ENCODE measurements at places on chromosomes 5 and 9. TPM values are rescaled to one million over a fixed set of nuclear protein-coding genes. Genes with fewer than 3 reads are reported as not detected.

DNA sequence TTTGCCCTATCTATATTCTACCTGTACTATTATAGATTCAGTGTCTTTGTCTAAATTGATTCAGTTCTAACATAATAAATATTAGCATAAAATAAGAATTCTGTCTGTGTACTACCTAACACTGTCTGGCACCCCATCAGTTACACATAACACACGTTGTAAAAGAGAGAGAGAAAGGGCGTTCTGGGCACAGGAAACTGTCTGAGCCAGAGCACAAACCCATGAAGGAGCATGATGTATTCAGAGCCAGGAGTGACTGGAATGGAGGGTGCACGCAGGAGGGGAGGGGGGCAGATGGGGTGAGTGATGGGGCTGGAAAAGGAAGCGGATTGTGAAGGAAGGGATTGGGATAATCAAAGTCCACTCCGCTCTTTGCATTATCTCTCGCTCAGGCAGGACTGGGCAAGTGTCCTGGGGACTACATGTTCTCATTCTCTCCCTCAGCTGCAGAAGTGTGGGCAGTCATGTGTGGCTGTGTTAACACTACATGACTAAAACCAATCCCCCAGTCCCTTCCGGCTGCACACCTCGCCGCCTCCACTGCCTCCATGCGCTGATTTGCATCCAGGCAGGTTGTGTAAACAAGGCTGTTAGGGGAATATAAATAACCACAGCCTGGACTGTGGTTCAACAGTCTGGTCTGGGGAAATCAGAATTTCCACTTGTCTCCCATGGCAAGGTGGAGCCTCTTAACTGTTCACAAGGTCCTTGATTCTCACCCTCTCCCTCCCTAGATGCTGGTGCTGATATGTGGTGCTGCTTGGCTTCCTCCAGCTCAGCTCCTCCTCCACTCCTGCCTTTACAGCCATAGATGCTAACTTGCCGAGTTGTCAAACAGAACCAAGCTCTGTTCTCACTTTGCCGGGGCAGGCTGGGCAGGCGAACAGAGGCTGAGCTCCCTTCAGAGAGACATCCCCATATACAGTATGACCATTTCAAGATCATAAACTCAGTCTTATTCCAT, 367.5 kb upstream of the BRINP1 start:
- peaks cover 3% of the 10 kb centered on the region for H3K36me3 ChIP-seq
- no peak for DNase-seq
- H3K27ac ChIP-seq, result no peak overlapping the region
- H3K27me3 ChIP-seq, result no peaks in the 10 kb centered on the region
- no peaks in the 10 kb centered on the region for H3K4me1 ChIP-seq
- no peak overlapping the region for H3K4me3 ChIP-seq

DNA sequence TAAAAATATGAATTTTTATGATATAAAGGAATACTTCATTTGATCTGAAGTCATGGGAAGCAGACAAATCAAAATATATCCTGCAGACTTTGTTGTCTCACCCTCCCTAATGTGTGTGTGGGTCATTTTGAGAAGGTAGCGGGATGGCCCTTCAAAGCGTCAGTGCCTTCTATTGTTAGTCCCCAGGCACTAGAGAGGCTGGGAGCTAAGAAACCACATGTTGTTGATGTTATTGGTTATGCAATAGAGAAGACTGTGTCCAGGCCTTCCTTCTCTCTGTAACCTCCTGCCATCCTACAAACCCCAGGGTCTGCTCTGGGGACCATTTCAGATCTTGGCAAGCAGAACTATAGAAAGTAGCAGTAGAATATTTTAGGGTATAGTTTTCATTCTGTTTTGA, 94.7 kb downstream of the NLN start:
- H3K4me1 ChIP-seq, result no peaks in the 10 kb centered on the region
- no peak overlapping the region for H3K27ac ChIP-seq
- H3K4me3 ChIP-seq, result no peak overlapping the region
- peaks cover 59% of the 10 kb centered on the region for H3K36me3 ChIP-seq
- DNase-seq, result no peak

DNA sequence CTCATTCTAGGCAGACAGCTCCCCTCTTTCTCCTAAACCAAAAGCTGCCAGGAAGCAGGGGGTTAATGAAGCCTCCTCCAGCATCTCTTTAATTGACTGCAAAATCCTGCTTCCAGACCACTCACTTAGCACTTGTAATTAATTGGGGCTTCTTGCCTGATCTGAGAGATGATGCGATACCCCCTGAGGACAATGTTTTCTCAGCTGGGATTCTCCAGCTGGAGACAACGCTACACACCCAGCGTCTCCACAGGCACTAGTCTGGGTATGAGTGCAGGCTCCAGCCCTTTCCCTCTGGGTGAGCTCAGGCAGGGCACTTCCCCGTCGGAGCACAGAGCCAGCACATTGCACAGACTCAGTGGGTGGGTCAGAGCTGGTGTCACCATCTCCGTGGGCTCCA, 16.1 kb downstream of the CPLX2 start:
- no peaks in the 10 kb centered on the region for H3K27me3 ChIP-seq
- H3K27ac ChIP-seq, result no peak overlapping the region
- peaks cover 2% of the 10 kb centered on the region for H3K36me3 ChIP-seq
- no peak overlapping the region for H3K4me3 ChIP-seq
- no peaks in the 10 kb centered on the region for H3K4me1 ChIP-seq

Gene TMEM232
- 1.8 TPM for total RNA-seq

- H3K4me1 ChIP-seq, result no peaks in the 10 kb centered on the region
- DNase-seq, result no peak
- no peak overlapping the region for H3K27ac ChIP-seq
- H3K4me3 ChIP-seq, result no peak overlapping the region
Observed at GRCh38 chr9:98637381-98637780, 71.4 kb downstream of the GABBR2 start.
